ENCODE measurements at places on chromosomes 16 and 17.

GRCh38 chr17:42623732-42624596 lies 14.5 kb downstream of the TUBG1 start:
- no peak for DNase-seq

DNA sequence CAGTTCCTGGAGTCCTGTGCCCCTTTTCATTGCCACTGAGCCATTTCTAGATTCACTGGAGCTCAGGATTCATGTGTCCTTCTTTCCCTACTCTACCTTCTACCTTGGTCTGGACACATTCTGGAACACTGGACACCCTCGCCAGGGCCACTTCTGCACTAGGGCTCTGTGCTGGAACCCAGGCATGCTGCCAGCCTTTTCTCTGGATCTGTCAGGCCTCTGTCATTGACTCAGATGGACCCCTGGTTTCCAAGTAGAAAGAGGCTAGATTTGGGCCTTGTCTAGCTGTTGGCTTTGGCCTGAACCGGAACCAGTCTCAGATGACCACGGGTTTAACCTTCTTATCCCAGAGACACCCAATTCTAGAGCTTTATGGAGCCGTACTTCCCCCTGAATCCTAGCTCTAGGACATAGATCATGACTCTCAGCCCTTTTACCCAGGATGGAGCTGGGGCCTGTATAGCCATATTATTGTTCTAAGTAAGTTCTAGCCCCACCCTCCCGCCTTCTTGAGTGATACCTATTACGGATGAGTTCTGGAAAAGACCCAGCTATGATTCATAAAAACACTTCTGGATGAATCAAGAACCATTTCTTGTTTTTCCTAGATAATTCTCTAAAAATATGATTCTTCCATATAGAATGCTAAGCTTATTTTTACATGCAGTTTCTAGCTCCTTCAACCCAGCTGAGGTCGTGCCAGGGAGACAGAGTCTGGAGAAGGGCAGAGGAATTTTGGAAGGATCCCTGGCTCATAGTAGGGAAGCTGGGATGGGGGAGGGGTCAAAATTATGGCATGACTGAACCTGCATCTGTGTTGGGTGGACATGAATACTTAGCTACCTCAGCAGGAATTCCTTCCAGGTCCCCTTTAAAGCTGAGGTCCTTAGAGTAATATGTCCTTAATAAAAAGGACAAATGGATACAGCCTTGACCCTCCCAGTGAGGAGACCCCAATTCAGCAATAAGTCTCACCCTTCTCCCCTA lies 1.1 kb upstream of the CHRNB1 start:
- no peak for DNase-seq

GRCh38 chr16:51691109-51691508 lies 540.0 kb upstream of the SALL1 start:
- no peak for DNase-seq

DNA sequence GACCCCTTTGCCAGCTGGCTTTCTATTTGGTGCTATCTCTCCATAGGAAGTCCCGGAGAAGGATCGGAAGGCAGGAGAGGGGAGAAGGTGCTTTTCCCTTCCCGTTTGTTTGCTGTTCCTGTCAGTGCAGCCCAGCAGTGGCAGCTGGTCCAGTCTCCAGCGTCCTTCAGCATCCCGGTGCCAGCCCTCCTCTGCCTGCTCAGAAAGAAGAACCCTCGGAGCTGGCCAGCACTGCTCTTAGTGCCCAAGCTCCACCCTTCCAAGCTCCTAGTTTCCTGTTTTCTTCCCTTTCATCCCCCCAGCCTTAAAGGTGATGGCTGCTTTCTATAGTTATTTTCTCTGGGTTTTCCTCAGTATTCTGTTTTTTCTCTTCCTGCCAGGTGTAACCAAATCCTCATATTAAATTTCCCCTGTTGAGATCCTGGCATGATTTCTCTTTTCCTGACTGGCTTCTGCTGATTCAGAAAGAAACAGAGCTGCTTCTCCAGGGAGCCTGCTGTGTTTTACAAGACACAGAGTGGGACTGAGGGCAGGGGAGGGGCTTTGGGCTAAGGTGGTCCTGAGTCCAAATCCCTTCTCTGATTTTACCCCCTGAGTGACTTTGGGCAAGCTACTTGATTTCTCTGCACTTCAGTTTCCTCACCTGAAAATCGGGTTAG lies 186.8 kb downstream of the COPRS start:
- no peak for DNase-seq

DNA sequence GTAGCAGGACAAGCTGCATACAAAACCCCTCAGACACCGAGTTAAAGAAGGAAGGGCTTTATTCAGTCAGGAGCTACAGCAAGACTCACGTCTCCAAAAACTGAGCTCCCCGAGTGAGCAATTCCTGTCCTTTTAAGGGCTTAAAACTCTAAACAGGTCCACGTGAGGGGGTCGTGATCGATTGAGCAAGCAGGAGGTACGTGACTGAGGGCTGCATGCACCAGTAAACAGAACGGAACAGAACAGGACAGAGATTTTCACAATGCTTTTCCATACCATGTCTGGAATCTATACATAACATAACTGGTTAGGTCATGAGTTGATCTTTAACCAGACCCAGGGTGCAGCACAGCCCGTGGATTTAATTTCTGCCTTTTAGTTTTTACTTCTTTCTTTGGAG lies 25.2 kb downstream of the ITGAM start:
- DNase-seq = no peak

DNA sequence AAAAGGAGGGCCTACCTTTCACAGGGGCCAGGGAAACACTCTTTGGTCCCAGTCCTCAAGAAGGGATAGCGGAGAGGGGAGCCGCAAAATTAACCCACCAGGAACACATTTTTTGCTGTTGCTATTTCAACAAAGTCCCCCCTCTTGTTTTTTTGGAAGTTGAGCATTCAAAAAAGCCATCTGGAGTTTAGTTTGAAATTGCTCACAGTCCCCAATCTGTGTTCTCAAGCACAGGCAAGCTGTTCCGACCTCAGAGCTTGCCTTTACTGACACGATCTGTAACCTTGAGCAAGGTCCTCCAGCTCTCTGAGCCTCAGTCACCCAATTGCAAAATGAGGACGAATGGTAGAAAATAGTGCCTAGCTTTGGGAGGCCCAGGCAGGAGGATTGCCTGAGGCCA lies 131.1 kb downstream of the ZNF423 start:
- DNase-seq = no peak
